Stimulated activated CD8-positive, alpha-beta memory T cell treated with anti-CD3 and anti-CD28 coated beads, Interleukin-4, amount 100 ng/mL, for 1 hour (primary cell): ENCODE measurements at places on chromosomes 5 and 9.

GRCh38 chr5:67133776-67134175 is 62.8 kb downstream of the CD180 start:
- no peak for DNase-seq

- DNase-seq: no peak
Observed at GRCh38 chr5:131524431-131524830, 110.6 kb downstream of the RAPGEF6 start.

DNA sequence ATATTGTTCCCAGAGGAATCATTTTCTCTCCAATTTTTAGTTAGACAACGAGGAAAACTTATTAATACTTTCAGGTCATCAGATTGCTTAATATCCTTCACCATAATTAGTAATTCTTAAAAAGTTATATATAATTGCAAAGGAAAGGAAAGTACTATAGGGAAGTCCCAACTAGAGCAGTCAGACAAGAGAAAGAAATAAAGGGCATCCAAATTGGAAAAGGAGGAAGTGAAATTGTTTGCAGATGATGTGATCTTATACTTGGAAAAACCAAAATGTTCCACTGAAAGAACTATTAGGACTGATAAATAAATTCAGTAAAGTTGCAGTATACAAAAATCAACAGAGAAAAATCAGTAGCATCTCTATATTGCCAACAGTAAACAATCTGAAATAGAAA is 223.5 kb upstream of the MEF2C start:
- no peak for DNase-seq

- no peak for DNase-seq
Observed at GRCh38 chr9:104606152-104606551, 725 bp upstream of the OR13C2 start.

- no peak for DNase-seq
Observed at GRCh38 chr5:14595189-14595588, 13.6 kb downstream of the OTULINL start.

DNA sequence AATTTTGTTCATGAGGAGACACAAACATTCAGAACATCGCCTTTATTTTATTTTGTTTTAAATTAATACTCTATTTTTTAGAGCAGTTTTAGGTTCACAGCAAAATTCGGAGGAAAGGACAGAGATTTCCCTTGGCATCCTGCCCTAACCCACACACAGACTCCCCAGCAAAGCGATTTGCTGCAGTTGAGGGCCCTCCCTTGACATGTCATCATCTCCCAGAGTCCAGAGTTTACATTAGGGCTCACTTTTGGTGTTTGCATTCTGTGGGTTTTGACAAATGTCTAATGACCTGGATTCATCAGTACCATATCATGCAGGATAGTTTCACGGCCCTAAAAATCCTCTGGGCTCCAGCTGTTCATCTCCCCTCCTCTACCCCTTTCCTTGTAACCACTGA is 33.6 kb upstream of the COL5A1 start:
- no peak for DNase-seq

- no peak for DNase-seq
Observed at GRCh38 chr5:31380049-31380448, 151.8 kb downstream of the DROSHA start.

DNA sequence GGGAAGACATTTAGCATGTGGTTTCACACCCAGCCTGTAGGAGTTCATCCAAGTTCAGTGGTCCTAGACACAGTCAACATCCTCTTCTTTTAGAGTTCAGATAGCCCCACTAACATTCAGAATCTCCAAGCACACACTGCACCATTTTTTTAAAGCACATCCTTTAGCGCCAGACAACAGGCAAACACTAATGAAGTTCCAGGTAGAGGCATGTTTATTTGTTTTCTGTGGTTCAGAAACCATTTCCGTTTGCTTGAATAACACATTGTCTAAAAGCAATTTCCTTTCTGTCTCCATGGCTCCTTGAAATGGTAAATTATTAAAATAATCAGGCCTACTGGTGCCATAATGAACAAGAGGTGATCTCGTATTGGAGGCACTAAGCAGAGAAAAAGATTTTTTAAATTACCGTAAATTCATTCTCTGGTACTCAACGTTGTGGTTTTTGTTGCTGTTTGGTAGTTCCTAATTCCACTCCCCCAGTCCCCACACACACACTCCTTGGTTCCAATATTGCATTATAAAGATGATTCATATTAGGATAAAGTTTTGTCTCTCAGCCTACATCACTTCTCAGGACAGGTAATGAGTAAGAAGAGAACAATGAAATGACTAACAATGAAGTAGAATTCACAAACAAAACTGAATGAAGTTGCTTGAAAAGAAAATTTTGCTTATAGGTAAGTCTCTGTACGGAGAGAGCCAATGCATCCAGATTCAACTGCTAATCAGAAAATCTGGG is 153.1 kb downstream of the PCSK1 start:
- DNase-seq: no peak

DNA sequence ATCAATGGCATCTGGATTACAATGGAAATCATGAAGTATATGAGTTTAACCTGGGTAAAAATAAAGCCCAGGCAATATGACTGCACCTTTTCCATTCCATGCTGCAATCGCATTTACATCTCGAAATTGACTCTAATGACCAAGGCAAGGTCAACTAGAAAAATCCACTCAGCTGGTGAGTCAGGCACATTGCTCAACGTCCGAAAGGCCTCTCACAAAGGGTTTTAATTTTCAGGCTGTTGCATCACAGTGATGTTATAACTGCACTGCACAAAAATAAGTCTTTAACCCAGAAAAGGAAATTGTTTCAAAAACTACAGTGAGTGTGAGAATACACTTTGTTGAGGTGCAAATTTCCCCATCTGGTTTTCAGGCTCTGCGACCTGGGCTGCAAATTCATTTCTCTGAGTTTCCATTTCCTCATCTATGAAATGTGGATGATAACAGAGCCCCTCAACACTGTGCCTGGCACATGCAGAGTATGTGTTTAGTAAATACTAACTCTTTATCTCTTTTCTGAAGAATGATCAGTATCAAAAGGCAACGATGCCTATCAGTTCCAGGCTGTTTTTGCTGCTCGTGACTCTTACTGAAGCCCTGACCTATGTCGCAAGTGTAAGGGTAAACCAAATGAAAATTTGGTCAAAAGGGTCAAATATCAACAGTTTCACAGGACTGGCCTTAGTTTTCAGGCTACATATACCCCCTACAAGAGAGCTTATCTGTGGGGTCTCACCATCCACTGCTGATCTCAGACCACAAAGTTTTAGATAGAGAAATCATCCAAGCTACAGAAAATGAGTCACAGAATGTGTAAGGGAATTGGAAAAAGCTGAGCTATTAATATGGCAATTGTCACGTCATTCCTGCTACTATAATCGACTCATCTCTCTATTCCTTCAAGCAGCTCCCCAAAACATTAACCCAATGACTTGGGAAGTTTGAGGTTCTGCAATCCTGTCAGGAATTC is 4.1 kb downstream of the NFIL3 start:
- no peak for DNase-seq

DNA sequence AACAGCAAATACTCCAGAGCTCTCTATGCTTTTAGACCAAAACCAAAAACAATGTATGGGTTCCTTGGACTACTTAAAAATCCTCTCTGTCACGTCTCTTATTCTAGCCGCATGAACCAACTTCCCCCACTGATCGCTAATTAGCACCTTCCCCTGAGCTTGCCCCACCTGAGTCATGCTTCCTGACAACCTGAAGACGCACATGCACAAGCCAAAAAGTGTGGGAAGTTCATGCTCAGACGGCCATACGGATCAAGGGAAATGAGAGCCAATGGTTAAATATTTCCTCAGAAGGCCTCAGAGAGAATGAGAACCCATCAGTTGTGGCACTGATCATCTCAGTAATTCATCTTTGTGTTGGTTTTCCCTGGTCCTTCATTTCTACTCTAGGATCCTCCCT is 199.7 kb downstream of the BNC2 start:
- DNase-seq: no peak
